Stimulated activated CD4-positive, alpha-beta T cell treated with anti-CD3 and anti-CD28 coated beads, Interleukin-2, amount 100 ng/mL, for 4 hours (primary cell): ENCODE measurements at places on chromosomes 5 and 9.

GRCh38 chr5:103260951-103261350 is 2.4 kb downstream of the MACIR start:
- DNase-seq = no peak

DNA sequence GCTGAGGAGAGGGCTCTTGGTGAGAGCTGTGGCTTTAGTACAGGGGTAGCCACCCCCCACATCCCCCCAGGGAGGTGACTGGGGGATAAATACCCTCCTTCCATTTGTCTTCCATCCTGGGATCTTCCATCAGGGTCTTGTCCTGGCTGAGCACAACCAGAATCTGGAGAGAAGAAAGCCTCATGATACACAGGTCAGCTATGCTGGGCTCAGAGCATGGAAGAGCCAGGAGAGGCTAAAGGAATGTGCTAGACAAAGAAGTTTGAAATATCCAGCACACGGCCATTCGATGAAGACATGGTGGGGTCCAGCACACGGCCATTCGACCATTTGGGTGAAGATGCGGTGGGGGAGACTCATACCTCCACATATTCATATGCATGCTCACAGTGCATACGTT is 30.0 kb downstream of the ROPN1L start:
- DNase-seq = no peak

GRCh38 chr5:67963789-67964519 is 251.6 kb upstream of the PIK3R1 start:
- no peak for DNase-seq

DNA sequence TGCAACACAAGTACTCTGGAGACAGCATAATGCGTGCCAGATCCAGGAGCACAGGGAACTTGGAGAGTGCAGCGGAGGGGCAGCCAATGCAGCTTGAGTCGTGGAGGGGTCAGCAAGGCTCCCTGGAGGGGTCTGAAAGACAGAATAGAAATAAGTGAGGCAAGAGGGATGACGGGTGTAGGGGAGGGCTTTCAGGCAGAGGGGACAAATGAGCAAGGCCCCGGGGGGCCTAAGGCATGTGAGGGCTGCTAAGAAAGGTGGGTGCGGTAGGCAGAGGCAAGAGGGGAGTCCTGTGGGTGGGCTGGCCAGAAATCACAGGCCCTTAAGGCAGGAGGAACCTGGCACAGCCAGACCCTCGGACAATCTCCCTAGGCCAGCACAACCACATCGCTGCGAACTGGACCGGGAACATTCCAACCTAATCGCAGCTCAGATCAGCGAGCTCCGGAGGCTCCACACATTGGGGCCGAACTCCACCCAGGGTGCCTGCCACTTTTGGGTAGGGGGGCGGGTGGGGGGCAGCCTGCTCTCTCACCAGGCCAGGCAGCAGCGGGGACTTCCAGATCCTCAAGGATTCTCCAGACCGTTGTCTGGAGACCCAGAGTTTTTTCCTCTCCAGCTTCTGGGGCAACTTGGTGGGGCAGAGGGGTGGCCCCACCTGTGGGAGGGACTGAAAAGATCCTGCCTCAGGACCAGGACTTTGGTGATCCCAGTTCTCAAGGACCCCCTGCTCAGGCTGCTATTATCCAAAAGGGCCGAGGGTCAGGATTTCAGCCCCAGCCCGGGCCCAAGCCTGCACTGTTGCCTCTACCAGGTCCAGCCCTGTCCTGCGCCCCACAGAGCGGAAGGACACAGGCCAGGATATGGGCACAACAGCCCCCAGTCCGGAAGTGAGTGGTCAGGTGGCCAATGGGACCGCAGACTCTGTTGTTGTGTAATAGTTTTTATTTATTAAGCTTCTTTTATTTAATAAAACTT is 22.7 kb upstream of the CYSTM1 start:
- DNase-seq = no peak
